ENCODE measurements at places on chromosomes 4 and X.

DNA sequence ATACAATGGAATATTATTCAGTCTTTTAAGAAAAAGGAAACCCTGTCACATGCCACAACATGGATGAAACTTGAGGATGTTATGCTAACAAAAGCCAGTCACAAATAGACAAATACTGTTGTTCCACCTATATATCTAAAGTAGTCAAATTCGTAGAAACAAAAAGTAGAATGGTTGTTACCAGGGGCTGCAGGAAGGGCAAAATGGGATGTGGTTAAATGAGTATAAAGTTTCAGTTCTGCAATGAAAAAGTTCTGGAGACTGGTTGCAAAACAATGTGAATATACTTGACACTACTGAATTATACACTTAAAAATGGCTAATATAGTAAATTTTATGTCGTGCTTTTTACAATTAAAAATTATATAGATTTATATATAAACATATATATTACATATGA is 12.2 kb downstream of the SPOCK3 start:
- DNase-seq, result no peak

- DNase-seq, result no peak
Measured at GRCh38 chr4:7170012-7170411, 22.3 kb upstream of the SORCS2 start.

- no peak for DNase-seq
Measured at GRCh38 chr4:153248641-153249198, 44.5 kb downstream of the TRIM2 start.

GRCh38 chrX:108117988-108118387 is 26.4 kb downstream of the ATG4A start:
- DNase-seq, result no peak

DNA sequence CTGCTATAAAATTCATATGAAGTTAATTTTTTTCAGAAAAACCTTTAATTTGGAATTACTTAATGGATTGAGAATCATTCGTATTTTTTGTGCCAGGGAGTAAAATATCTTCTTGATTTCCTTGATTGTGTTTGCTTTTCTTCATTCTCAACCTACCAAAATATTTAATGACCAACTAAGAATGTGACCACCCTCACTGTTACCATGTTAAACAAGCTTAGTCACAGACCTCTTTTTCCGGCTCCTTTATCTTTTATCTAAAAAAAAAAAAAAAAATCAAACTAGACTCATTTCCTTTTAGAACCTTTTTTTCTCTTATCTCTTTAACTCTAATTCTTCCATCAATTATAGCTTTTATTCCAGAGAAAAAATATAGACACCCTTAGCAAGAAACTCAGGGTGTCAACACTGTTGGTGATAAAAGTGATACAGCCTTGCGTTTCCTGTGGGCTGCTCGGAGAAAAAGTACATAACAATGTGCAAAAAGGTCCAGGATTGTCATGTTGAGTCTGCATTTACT is 20.6 kb upstream of the HPGDS start:
- DNase-seq, result no peak
